ENCODE measurements at places on chromosomes 2 and 18.
A peak's percentile ranks its signal among the peaks of the same experiment; 100 is the strongest.

DNA sequence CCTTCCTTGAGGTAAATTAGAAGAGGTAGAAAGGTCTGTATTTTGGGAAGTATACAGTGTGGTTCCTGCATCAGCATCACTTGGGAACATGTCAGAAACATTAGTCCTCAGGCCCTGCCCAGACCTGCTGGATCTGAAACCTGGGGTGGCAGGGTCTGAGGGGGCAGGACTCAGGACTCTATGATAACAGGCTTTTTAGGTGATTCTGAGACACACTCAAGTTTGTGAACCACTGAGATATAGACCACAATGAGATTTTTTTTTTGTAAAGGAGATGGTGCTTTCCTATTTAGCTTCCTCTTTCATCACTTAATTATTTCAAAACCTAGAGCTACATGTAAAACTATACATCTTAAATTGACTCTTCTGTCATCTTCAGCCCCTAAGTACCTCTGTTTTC, 262.7 kb upstream of the SPOPL start:
- DNase-seq: no peak

GRCh38 chr2:204019572-204020501, 83.3 kb downstream of the ICOS start:
- DNase-seq: no peak

DNA sequence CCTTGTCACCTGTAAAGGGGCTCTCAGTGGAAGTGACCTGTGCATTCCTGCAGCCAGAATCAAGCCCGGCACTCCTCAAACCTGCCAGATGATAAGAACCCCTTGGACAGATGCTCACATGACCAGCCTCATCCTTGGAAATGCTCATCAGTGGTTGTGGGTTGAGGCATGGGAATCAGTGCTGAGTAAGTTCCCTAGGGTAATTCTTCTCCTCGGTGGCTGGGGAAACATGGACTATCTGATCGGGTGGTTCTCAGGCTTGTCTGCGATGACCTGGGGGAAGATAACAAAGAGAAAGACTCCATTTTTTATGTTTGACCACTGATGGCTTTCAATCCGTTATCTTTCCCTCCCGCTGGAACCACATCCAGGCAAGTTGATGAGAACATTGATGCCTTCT, 84.0 kb downstream of the SPP2 start:
- DNase-seq: no peak

- DNase-seq: no peak
Observed at GRCh38 chr18:58988600-58988999, 123.9 kb downstream of the ZNF532 start.

- peak; percentile 44 for DNase-seq
Observed at GRCh38 chr2:97751752-97752151, 38.4 kb downstream of the ZAP70 start.

- DNase-seq: no peak
Observed at GRCh38 chr2:217913436-217913835, 89.4 kb downstream of the TNS1 start.

DNA sequence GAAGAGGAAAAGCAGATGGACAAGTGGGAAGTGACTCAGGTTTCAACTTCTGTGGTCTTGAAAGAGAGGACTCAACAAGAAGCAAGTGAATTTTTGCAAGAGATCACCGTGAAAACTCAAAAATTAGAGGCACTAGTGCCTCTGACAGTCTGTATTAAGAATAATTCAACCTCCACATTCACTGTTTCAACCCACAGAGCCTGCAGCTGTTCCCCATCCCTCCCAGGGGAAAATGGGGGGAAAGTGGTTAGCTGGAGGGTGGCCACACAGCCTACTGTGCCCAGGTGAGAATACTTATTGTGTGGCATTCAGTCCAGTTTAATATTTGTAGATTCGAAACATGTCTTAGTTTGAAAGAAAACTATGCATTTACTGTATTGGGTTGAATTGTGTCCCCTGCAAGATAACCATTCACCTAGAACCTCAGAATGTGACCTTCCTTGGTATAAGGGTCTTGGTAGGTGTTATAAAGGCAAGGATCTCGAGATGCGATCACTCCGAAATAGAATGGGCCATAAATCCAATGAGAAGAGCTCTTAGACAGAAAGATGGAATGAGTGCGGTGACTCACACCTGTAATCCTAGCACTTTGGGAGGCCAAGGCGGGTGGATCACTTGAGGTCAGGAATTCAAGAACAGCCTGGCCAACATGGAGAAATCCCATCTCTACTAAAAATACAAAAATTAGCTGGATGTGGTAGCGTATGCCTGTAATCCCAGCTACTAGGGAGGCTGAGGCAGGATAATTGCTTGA, 94.3 kb downstream of the IRS1 start:
- no peak for DNase-seq

- no peak for DNase-seq
Observed at GRCh38 chr2:187529977-187530721, 24.1 kb downstream of the TFPI start.

DNA sequence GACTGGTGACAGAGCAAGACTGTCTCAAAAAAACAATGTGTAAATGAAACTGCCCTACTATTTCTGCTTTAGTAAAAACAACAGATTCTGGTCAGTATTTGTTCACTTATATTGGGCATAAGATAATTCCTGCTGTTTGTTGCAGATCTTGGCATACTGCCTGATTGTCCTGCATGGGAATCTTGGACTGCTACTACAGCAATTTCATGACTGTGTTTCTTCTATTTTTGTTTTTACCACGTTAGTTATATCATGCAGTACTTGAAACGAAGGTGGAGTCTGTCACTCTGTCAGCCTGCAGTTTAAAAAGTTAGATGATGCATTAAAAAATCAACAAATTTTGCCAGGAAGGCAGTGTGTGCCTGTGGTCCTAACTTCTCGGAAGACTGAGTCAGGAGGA, 14.2 kb upstream of the CLASP1 start:
- DNase-seq: no peak

DNA sequence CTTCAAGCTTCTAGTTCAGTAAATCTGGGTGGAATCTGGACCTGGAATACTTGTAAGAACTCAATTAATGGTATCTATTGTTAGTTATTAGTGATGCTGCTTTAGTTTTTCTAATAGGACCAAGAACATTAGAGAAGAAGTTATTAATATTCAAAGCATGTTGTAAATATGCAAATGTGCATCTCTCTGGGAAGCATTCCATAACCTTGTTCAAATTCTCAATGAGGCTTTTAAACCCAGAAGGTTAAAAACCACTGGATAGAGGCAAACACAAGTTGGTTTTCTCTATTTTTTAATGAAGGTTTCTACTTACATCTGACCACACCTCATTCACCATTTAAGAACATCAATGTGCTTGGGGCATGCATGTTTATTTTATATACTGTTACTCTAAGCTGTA, 16.1 kb upstream of the ACVR1C start:
- DNase-seq: no peak

DNA sequence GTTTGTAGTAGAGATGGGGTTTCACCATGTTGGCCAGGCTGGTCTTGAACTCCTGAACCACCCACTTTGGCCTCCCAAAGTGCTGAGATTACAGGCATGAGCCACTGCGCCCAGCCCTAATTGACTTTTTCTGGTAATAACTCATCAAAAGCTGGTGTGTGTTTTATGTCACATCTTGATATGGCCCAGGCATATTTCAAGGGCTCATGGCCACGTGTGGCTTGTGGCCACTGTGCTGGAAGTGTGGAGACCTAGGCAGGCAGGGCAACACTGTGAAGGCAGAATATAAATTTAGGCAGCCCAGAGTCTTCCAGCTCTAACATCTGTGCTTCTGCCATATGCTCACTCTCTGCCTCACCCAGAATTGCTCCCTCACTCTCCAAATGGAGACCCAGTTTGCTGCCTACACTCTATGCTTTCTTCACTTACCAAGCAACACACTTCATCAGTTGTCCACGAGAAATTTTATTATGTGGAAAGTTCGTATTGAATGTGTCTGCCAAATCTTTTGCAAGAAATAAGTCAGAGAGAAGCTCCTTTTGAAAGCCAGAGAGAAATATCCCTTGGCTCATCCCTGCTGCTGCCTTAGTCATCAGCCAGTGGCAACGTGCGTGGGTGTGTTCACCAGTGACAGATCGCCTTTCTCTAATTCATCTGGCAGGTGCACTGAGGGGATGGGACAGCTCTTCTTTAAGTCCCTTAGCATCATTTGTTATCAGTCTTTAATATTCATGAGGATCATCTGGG, 129.4 kb upstream of the CXCR4 start:
- peak; percentile 61 for DNase-seq

DNA sequence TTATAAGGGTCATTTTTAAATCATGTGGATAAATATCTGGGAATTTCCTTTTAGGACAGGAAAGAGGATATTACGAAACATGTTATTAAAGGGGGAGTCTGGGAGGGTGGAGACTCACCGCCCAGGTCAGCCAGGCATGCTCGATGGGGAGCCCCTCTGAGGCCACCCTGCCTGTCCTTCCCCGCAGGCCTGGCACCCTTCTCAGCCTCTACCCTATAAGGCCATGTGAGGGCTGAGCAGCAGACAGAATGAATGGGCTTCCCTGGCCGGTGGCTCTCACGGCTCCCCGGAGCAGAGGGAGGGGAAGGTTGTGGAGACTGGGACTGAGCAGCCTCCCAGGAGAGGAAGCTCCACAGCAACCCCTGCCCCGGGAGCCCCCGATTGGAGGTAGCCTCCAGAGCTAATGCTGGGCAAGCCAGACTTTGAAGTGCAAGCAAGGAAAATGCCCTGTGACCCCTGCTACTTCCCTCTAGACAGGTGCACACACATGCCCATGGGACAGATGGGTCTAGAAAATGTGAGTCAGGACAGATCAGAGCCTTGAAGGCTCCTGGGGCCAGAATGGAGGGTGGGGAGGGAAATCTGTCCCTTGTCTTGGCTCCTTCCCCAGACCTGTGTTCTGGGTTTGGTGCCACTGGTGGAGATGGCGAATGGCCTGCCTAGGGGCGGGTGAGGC, 13.2 kb upstream of the ARMC9 start:
- peak; percentile 62 for DNase-seq

DNA sequence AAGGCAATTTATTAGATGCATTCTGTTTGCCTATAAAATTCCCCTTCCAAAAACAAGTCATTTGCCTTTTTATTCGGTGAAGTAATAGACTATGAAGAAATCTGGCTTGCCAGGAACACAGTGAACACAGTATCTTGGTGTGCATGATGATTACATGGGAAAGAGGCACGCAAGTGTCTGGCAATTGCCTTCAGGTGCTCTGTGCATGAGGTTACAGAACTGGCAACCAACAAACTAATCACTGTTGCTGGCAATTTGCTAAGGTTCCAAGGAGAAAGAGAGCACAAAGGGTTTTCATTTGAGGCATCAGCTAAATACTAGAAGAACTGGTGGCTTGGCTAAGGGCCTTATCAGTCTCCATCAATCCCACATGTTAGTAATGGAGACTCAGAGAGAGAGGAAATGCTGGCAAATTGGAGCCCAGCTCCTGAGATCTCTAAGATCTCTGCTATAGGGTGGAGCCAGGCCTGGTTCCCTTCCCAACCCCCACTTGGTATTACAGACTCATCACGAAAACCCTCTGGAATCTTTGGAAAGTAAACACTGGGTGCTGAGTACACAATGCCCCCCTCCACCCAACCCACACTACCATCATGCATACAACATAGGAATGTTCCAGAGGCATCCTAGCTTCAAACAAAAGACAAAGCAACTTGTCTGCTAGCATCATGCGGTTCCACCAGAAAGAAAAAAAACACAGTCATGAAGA, 10.4 kb downstream of the RNF152 start:
- DNase-seq: no peak

DNA sequence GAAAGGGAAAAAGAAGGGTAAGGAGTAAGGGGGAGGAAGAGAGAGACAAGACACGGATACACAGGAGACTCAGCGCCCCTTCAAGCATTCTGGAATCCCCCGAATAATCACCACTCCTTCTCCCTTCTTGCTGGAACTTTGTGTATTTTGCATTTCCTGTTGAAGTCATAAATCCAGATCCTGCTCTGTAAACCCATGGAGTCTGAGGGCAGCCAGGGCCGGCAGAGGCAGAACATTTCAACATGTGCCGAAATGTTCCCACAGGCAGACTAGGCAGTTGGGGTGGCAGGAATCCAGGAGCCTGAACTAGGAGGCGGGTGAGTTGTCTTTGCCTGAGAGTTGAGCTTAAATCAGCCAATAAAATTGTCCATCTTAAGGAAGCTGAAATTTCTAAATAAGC, 193.1 kb downstream of the SH3RF3 start:
- peak; percentile 92 for DNase-seq

Measured in left cardiac atrium (tissue), 4 donors.